ENCODE measurements at places on chromosomes 7 and 10.

DNA sequence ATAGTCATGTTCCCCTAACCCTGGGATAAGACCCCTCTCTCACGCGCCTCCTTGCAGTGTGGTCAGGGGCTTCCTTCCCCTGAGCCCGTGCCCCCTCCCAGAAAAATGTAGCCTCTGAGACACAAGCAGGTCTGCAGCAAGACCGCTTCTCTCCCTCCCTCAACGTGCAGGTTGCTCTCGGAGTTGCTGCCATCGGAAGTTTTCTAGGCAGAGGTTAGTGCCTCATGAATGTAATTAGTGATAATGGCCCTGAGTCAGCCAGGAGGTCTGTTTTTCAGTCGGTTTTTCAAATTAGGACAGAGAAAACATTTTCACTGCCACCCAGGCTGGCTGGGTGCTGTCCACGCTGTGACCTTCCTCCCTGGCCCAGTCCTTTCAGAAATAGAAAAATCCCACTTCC lies 43.2 kb upstream of the PRLHR start:
- DNase-seq = no peak

GRCh38 chr10:51667678-51668335 lies 31.6 kb downstream of the CSTF2T start:
- no peak for DNase-seq

DNA sequence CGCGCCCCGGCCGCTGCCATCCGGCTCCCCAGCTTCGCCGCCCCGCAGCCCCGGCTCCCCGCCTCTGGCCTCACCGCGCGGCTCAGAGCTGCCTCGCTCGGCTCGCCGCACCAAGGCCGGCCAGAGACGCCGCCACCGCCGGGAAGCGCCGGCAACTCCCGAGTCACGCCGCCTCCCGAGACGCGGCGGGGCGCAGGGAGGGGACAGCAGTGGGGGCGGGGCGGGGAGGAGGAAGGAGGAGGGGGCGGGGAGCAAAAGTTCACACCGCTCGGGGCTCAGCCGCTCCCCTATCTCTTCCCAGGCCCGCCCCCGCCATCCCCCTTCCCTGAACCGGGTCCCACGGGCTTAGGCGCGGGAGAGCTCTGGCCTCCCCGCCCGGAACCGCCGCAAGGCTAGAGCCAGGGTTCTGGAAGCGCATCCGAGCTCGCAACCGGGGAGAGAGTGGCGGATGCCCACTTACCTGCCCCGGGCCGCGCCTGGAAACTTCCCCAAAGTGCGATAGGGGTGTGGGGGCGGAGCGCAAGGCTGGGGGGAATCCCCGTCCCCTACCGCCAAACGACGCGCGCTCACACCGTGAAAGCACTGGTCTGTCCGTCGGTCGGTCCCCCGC lies 1.0 kb downstream of the CHST15 start:
- DNase-seq = peak; percentile 7

GRCh38 chr10:26938578-26938977 lies 77.8 kb upstream of the ABI1 start:
- DNase-seq = no peak
